Vagina (tissue), 2 donors: ENCODE measurements at places on chromosomes 7 and 10.

DNA sequence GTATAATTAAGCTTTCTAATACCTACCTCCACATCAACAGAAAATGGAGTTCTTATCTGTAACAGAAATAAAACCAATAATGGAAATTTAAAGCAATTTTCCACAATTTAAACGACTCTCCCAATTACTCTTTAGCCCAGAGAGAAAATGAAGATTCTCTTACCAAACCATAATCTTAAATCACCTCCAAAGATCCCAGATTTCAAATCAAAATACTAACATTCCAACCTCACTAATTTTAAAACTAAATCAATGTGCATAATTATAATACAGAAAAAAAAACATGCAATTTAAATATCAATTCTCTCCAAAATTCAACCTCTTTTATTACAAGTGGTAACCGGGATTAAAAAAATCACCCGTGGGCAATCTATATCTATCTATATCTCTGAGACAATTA lies 1.5 kb downstream of the HERC4 start:
- DNase-seq: no peak
- H3K36me3 ChIP-seq: no peaks in the 10 kb centered on the region
- H3K27ac ChIP-seq: peak overlapping the region; percentile 96
- H3K4me1 ChIP-seq: peaks cover 43% of the 10 kb centered on the region

- H3K4me3 ChIP-seq: no peak overlapping the region
- H3K4me1 ChIP-seq: peaks cover 5% of the 10 kb centered on the region
- no peak overlapping the region for H3K27ac ChIP-seq
- no peaks in the 10 kb centered on the region for H3K27me3 ChIP-seq
- no peaks in the 10 kb centered on the region for H3K36me3 ChIP-seq
Measured at GRCh38 chr10:110563132-110563531, 4.4 kb upstream of the SMC3 start.

DNA sequence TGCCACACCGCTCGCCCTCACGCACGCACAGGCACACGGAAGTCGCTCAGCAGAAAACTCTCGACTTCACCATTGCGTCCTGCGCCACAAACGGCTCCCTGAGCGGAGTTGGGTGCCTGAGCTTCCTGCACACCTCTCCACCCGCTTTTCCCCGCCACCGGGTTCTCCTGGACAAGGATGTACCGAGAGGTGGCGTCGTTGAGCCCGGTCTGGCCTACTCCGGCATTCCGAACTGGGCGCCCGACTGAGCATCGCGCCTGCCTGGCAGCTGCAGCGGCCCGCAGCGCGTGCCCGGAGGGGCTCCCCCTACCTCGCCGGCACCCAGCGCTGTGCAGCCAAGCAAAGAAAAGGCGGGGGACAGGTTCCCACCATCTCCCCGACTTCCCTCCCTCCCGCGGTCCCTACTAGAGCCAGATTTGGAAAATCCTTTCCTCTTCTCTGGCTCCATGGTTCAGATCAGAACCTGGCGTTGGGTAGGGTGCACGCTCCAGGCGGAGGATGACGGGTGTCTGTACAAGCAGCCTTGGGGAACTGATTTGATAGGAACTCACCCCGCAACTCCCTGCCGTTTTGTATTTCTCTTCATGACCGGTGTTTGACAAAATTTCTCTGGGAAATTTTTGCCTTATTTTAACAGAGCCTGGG lies 1.7 kb downstream of the SORCS3 start:
- DNase-seq: no peak
- H3K36me3 ChIP-seq: no peaks in the 10 kb centered on the region
- peak overlapping the region; percentile 25 for H3K4me3 ChIP-seq
- no peaks in the 10 kb centered on the region for H3K27me3 ChIP-seq
- no peak overlapping the region for H3K27ac ChIP-seq

- no peaks in the 10 kb centered on the region for H3K27me3 ChIP-seq
- no peaks in the 10 kb centered on the region for H3K36me3 ChIP-seq
- H3K27ac ChIP-seq: no peak overlapping the region
- no peak for DNase-seq
- H3K4me3 ChIP-seq: no peak overlapping the region
- no peaks in the 10 kb centered on the region for H3K4me1 ChIP-seq
Measured at GRCh38 chr7:112646783-112647182, 143.4 kb downstream of the TMEM168 start.

DNA sequence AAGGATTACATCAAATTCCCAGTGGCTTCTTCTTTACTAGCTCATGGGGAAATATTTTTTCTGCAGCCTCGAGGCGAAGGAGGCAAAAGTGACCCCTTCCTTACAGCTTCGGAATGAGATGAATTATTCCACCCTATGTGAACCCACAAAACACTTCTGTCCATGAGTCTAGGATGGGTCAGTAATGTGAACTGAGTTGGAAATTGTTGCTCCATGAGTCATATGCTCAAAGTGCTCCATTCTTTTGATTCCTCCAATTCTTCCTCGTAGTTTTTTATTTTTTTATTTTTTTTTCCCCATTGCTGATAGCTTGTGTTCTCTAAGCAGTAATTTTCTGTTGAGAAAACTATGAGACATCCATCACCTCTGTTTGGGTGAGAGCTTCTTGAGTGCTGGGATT lies 31.7 kb upstream of the FAM204A start:
- no peak overlapping the region for H3K27ac ChIP-seq
- no peaks in the 10 kb centered on the region for H3K36me3 ChIP-seq
- no peaks in the 10 kb centered on the region for H3K4me1 ChIP-seq
- DNase-seq: no peak
- no peaks in the 10 kb centered on the region for H3K27me3 ChIP-seq

GRCh38 chr10:14873090-14873760 lies 5.4 kb upstream of the SUV39H2 start:
- no peaks in the 10 kb centered on the region for H3K27me3 ChIP-seq
- DNase-seq: no peak
- no peaks in the 10 kb centered on the region for H3K36me3 ChIP-seq
- H3K27ac ChIP-seq: no peak overlapping the region

GRCh38 chr10:42532996-42533395 lies 105.4 kb downstream of the ZNF33B start:
- no peak for DNase-seq
- no peak overlapping the region for H3K27ac ChIP-seq
- no peaks in the 10 kb centered on the region for H3K4me1 ChIP-seq
- H3K27me3 ChIP-seq: no peaks in the 10 kb centered on the region
- H3K4me3 ChIP-seq: no peak overlapping the region
- H3K36me3 ChIP-seq: peaks cover 20% of the 10 kb centered on the region

GRCh38 chr7:55563596-55564325 lies 8.5 kb downstream of the VOPP1 start:
- H3K4me3 ChIP-seq: no peak overlapping the region
- H3K27me3 ChIP-seq: no peaks in the 10 kb centered on the region
- DNase-seq: no peak

GRCh38 chr10:1465418-1465911 lies 271.9 kb downstream of the ADARB2 start:
- H3K36me3 ChIP-seq: no peaks in the 10 kb centered on the region
- no peaks in the 10 kb centered on the region for H3K27me3 ChIP-seq
- H3K27ac ChIP-seq: no peak overlapping the region

- no peaks in the 10 kb centered on the region for H3K4me1 ChIP-seq
- no peak overlapping the region for H3K27ac ChIP-seq
- no peaks in the 10 kb centered on the region for H3K36me3 ChIP-seq
- DNase-seq: no peak
- H3K4me3 ChIP-seq: no peak overlapping the region
- H3K27me3 ChIP-seq: no peaks in the 10 kb centered on the region
Measured at GRCh38 chr10:128296253-128297007, 170.2 kb upstream of the MKI67 start.

- no peaks in the 10 kb centered on the region for H3K27me3 ChIP-seq
- DNase-seq: no peak
Measured at GRCh38 chr10:113663142-113663541, 699 bp downstream of the NRAP start.

- H3K27me3 ChIP-seq: no peaks in the 10 kb centered on the region
- no peak overlapping the region for H3K27ac ChIP-seq
- DNase-seq: no peak
- no peaks in the 10 kb centered on the region for H3K36me3 ChIP-seq
Measured at GRCh38 chr7:141441837-141442627, 109.2 kb upstream of the AGK start.

GRCh38 chr7:147013825-147014224 lies 897.2 kb downstream of the CNTNAP2 start:
- H3K36me3 ChIP-seq: no peaks in the 10 kb centered on the region
- H3K4me3 ChIP-seq: no peak overlapping the region
- DNase-seq: no peak
- no peak overlapping the region for H3K27ac ChIP-seq
- H3K27me3 ChIP-seq: no peaks in the 10 kb centered on the region

DNA sequence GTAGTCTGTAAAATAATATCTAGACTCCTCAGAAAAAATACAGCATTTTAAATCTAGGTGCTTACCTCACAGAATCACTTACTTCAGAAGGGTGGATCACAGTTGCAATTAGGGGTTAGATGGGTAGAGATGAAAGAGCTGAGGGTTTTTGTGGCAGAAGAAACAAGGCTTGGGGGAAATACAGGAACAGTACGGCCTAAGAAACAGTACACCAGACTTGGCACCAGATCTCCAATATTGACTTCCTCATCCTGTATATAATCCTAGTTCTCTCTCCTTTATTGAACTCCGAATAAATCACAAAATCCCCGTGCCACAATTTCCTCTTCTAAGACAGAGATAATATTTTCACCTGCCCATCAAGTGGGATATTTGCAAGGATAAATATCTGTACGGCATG lies 14.3 kb downstream of the CEP41 start:
- DNase-seq: no peak
- H3K27me3 ChIP-seq: no peaks in the 10 kb centered on the region
- no peaks in the 10 kb centered on the region for H3K36me3 ChIP-seq
- H3K27ac ChIP-seq: no peak overlapping the region
- peaks cover 20% of the 10 kb centered on the region for H3K4me1 ChIP-seq
- H3K4me3 ChIP-seq: no peak overlapping the region

GRCh38 chr10:17906002-17906401 lies 45.7 kb upstream of the SLC39A12 start:
- H3K4me3 ChIP-seq: no peak overlapping the region
- no peaks in the 10 kb centered on the region for H3K4me1 ChIP-seq
- H3K27ac ChIP-seq: no peak overlapping the region
- no peaks in the 10 kb centered on the region for H3K27me3 ChIP-seq

DNA sequence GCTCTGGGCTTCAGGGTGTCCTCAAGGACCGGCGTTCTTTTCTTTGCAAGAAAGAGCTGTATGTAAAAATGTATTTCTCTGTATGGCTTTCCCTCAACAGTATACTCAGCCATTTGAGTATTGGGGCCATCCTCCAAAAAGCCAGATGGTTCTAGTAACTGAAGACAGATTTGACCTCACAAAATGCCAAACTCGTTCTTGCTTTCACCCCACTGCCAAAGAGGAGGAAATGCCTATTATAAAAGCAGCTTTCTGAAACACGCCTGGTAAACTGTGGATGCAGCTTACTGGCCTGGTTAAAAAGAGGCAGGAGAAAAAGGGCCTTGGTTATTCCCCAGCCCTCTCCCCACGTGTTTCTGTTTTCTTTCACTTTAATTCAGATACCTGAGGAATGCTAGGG lies 7.7 kb upstream of the HTR5A start:
- no peaks in the 10 kb centered on the region for H3K27me3 ChIP-seq
- H3K4me3 ChIP-seq: no peak overlapping the region
- no peak overlapping the region for H3K27ac ChIP-seq
- no peaks in the 10 kb centered on the region for H3K36me3 ChIP-seq

DNA sequence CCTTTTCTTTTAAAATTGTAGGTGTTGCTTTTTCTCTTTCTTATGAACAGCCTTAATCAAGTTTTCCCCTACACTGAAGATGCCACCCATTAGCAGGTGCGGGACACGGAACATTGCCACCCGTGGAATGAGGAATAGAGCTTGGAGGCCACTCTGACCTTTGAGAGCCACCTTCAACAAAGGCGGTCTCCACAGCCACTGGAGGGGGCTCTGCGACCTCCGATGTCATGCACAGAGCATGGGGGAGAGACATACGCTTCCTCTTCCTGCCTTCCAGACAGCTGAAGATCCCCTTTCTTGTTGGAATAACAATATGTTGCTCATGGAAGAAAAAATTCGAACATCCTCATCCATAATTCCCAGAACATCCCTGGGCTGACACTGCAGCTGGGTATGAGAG lies 39.1 kb downstream of the ADARB2 start:
- DNase-seq: no peak
- no peak overlapping the region for H3K27ac ChIP-seq
- H3K36me3 ChIP-seq: no peaks in the 10 kb centered on the region
- H3K4me1 ChIP-seq: no peaks in the 10 kb centered on the region
- H3K27me3 ChIP-seq: no peaks in the 10 kb centered on the region

DNA sequence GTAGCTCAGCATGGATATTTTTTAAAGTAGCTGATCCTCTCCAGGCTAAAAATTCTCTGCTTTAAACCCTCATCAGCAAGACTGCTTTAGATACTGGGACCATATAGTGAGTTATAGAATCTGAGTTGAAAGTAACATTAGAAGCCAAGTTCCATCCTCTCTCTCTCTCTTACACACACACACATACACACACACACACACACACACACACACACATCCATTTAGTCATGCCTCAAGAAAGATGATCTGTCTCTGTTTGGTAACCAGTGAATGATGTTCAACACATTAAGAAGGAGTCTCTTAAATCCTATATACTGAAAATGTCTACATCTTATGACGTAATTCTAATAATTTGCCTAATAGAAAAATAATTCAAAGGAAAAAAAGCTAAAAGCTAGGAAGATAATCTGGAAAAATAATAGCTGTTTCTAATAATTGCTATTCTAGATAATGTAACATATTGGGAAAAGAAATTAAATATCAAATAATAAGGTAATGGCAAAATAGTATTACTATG lies 16.9 kb upstream of the ATP6V0A4 start:
- H3K4me1 ChIP-seq: no peaks in the 10 kb centered on the region
- no peak overlapping the region for H3K27ac ChIP-seq
- H3K27me3 ChIP-seq: no peaks in the 10 kb centered on the region

- no peaks in the 10 kb centered on the region for H3K4me1 ChIP-seq
- H3K36me3 ChIP-seq: no peaks in the 10 kb centered on the region
- no peaks in the 10 kb centered on the region for H3K27me3 ChIP-seq
Measured at GRCh38 chr10:65779985-65780384, 1145.9 kb upstream of the LRRTM3 start.

- no peak overlapping the region for H3K4me3 ChIP-seq
- no peak overlapping the region for H3K27ac ChIP-seq
- H3K36me3 ChIP-seq: no peaks in the 10 kb centered on the region
- no peaks in the 10 kb centered on the region for H3K4me1 ChIP-seq
Measured at GRCh38 chr7:144508702-144509101, 105.2 kb upstream of the NOBOX start.

- DNase-seq: no peak
- H3K27me3 ChIP-seq: no peaks in the 10 kb centered on the region
Measured at GRCh38 chr7:100764841-100765240, 31.4 kb downstream of the ZAN start.

DNA sequence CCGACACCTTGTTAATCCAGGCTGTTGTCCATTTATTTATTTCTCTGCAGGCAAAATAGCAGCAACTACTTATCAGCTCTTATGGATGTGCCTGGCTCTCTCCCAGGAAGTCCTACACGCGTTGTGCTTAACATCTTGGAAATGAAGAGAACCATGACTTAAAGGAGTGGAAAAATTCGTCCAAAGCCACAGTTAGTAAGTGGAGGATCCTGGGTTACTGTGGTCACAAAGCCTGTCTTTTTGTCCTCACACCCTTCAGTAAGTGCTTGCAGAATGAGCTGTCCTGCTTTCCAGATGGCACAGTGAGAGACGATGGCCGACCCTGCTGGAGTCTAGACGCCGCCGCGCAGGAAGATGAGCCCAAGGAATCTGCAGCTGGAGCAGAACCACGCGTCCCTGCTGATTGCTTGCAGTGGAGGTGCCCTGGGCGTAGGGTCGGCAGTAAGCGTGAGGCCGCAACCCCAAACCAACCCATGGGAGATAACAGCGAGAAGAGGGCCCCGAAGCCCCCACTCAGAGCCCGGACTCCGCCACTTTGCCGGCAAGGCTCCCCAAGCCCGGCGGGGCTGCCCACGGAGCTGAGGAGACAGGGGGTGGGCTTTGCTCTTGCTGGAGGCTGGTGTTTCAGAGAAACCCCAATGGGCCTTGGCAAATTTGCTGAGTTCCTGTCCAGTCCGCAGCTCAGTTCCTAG lies 178.6 kb downstream of the CXCL12 start:
- no peak overlapping the region for H3K4me3 ChIP-seq
- no peak overlapping the region for H3K27ac ChIP-seq
- no peak for DNase-seq
- H3K36me3 ChIP-seq: no peaks in the 10 kb centered on the region
